ENCODE measurements at places on chromosomes 6 and 20. TPM values are rescaled to one million over a fixed set of nuclear protein-coding genes. Genes with fewer than 3 reads are reported as not detected.

Gene PRRC2A
- total RNA-seq, result 257 TPM

Gene MYLK4
- 0.07 TPM for total RNA-seq

Gene CLPSL1
- total RNA-seq, result not detected

Gene ADTRP
- 24.1 TPM for total RNA-seq

Gene WFDC10B
- not detected for total RNA-seq

Gene CCM2L
- not detected for total RNA-seq

Gene IL17A
- 33.7 TPM for total RNA-seq

Gene GPR6
- total RNA-seq, result not detected

Gene KIAA1755
- not detected for total RNA-seq

Gene EZR
- total RNA-seq, result 255 TPM
